ENCODE measurements at places on chromosomes 1 and 21.

GRCh38 chr1:66356605-66357004 is 177.3 kb upstream of the SGIP1 start:
- DNase-seq, result no peak

GRCh38 chr1:229132106-229132443 is 138.8 kb upstream of the RAB4A start:
- no peak for DNase-seq

- no peak for DNase-seq
These were observed 10.8 kb upstream of the MYOC start for GRCh38 chr1:171663036-171663853.

- peak; percentile 21 for DNase-seq
These were observed 36.7 kb downstream of the ZNF695 start for GRCh38 chr1:246971090-246971721.

- DNase-seq, result no peak
These were observed 24.4 kb upstream of the DEPDC1 start for GRCh38 chr1:68521286-68521685.

GRCh38 chr1:87196110-87196827 is 132.4 kb upstream of the LMO4 start:
- no peak for DNase-seq

DNA sequence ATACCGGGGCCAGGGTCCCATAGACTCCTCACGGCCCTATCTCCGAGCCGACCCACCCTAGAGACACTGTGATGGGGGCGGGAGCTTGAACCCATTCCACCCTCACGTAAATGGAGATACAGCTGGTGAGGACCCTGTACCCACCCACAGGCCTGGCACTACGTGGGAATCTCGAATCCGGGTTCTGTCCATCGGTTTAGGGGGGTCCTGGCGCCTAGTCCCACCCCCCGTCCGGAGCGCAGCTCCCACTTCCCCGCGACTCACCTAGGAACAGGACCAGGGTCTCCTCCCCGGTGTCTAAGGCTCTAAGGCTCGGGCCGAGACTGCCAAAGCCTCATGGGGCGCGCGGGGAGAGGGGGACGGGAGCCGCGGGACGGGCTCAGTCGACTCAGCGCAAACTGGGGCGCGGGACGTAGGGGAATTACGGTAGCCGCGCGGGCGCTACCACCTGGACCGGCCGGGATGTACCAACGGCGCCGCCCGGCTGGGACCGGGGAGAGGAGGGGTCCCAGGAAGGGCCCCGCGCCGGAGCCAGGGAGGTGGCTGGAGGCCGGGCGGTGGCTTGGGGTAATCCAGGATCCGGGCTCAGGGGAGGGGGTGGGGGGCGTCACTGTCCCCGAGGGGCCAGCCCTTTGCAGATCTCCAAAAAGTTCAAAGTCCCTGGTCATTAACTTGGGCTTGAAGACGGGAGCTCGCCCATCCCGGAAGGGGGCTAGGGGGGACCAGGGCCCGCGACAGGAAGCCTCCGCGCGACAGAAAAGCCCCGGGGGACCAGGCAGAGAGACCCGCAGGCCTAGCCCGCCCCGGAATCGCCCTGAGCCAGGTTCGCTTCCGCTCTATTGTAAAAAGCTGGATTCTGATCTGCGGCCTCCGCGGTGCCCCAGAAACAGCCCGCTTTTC is 1.0 kb downstream of the PLEKHG5 start:
- peak; percentile 39 for DNase-seq

DNA sequence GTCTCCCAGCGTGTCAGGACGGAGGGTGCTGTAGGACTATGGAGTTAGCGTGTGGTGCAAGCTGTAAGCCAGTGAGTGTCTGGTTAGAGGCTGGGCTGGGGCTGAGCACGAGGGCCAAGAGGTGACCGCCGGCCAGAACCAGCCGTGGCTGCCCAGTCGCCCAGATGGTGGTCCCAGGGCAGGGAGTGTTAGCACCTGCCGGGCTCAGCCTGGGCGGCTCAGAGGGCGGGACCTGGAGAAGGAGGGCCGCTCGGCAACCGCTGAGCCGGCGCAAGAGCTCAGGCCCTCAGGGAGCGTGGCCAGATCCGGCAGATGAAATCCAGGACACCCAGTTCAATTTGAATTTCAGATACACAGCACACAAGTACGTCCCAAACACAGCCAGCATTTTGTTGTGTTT is 87.9 kb downstream of the PRDM16 start:
- no peak for DNase-seq

DNA sequence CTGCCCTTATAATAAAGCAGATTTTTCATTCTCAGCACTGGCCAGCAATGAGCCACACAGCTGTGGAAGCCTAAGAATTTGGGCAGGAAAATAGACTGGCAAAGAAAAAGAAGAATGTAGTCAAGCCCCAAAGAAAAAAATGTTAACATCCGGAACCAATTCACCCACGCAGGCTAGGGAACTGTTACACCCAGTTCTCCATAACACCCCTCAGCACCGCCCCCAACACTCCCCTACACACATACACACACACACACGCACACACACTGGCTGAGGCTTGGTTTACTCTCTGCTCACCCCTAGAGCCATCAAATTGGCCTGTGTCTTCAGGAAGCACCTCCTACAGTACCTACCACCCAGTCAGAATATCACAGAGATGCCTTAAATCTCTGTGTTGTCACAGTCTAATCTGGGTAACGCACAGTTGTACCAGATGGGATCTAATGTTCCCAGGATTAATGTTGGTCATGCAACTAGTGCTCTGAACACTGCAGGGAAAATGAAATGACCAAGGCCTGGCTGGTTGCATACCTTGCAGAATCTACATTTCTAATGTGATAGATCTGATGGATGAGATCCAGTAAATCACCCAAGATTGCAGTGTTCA is 14.5 kb downstream of the TBX15 start:
- no peak for DNase-seq

DNA sequence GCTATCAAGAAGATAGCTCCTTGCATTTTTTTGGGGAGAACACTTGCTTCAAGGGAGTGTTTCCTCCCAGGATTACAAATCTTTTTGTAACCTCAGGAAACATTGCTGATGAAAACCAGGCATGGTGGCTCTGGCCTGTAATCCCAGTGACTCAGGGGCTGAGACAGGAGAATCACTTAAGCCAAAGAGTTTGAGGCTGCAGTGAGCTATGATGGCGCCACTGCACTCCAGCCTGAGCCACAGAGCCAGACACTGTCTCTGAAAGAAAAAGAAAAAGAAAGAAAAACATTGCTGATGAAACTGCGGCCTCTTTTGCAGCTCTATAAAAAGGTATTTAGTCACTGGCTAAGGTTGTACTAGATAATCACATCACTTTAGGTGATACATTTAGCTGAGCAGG is 7.3 kb downstream of the RNU1-2 start:
- no peak for DNase-seq
